ENCODE measurements at places on chromosomes 3 and 15.

DNA sequence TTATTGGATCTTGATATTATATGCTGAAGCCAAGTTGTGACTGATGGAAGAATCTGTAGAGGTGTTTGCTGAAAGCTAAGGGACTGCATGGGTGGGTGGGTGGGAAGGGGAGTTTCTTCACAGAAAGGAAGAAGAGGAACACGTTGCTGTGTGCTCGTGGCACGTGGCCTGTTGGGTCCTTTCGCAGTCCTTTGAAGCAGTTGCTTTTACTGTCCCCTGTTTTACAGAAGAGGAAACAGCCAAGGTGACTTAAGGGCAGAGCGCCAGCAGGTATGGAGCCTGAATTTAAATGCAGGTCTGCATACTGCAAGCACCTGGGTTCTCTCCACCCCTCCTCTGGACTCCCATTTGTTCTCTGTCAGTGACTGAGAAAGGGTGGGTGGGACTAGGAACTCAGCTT is 59.4 kb upstream of the PRR23C start:
- DNase-seq = no peak

- no peak for DNase-seq
These were observed 124.4 kb upstream of the LIPC start for GRCh38 chr15:58307313-58307961.

DNA sequence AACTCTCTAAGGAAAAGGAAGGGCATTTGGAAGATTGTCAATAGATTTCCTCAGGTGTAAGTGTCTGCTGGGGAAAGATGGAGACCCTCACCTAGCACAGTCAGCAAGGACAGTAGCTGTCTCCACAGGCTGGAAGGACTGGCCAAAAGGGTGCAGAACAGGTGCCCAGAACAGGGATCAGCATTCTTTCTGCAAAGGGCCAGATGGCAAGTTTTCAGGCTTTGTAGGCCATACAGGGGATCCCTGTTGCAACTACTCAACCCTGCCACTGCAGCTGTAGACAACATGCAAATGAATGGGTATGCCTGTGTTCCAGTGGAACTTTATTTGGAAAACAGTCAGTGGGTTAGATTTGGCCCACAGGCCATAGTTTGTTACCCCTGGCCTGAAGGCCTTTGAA is 8.1 kb downstream of the AGBL1 start:
- DNase-seq = no peak

- DNase-seq = no peak
These were observed 252.5 kb upstream of the TGFBR2 start for GRCh38 chr3:30353711-30354467.

DNA sequence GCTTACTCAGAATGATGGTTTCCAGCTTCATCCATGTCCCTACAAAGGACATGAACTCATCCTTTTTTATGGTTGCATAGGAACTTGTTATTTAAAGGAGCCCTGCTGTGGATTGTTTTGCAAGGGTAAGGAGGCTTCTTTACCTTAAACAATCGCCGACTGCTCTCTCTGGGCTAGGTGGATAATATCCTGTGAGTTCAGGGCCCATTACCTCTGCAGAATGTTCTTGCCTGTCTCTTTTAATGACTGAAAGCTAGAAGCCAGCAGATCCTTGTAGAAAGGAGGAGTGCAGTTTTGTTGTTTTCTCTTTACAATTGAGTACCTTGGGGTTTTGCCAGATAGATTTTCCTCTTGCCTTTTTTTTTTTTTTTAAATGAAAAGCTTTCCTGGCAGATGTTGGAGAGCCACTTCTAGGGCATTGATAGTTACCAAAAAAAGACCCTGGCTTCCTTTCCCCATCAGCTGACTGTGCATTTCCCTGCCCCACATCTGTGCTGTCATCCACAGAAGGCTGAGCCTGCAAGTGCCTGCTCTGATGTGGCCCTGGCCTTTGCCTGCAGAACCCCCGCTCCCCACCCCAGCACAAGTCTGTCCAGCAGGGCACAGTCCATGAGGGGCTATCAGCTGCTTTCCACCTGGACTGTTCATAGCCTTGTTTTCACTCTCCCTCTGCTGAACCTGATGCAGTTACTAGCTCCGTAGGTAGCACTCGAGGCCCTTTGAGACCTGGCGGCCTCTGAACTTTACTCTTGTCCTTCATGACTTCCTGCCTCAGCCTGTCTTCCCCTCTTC is 113.1 kb downstream of the CHCHD6 start:
- DNase-seq = peak; percentile 22

DNA sequence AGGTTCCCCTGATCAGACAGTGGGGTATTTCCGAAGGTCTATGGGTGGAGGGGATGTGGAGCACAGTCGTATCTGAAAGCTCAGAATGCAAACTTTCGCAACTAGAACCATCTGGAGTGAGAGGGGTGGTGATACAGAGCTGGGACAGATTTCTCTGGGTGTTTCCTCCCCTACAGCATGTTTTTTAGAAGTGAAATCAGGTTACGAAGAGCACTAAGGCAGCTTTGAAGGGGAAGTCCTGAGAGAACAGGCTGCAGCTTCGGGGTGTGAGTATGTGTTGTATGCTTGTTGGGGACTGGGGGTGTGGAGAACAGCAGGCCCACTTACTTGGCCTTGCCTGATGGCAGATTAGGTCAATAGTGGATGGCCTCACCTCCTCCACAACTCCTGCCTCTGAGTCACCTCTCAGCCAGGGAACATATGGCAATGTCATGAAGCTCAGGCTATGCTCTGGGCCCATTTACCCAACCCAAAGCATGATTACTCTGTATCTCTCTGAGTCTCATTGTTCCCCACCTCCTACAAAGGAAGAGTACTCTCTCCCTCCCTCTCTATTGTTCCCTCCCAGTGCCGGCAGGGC is 107.2 kb upstream of the RASGRP1 start:
- DNase-seq = no peak

- DNase-seq = no peak
These were observed 8.5 kb downstream of the ADAMTS17 start for GRCh38 chr15:100333236-100333635.

- DNase-seq = no peak
These were observed 6.7 kb downstream of the CCDC9B start for GRCh38 chr15:40333922-40334492.

DNA sequence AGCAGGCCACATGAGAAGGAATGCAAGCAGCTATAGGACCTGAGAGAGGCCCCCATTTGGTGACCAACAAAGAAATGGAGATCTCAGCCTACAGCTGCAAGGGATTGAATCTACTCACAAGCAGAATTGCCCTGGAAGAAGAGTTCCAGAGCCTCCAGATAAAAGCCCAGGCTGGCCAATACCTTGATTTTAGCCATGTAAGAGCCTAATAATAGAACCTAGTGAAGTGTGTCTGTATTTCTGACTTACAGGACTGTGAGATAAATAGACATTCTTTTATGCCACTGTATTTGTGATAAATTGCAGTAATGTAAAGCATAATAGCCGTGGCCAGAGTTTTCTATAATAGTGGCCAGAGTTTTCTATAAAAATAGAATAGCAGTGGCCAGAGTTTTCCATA is 254.6 kb downstream of the PYDC2 start:
- DNase-seq = no peak
